ENCODE measurements at places on chromosomes 6 and 20.

DNA sequence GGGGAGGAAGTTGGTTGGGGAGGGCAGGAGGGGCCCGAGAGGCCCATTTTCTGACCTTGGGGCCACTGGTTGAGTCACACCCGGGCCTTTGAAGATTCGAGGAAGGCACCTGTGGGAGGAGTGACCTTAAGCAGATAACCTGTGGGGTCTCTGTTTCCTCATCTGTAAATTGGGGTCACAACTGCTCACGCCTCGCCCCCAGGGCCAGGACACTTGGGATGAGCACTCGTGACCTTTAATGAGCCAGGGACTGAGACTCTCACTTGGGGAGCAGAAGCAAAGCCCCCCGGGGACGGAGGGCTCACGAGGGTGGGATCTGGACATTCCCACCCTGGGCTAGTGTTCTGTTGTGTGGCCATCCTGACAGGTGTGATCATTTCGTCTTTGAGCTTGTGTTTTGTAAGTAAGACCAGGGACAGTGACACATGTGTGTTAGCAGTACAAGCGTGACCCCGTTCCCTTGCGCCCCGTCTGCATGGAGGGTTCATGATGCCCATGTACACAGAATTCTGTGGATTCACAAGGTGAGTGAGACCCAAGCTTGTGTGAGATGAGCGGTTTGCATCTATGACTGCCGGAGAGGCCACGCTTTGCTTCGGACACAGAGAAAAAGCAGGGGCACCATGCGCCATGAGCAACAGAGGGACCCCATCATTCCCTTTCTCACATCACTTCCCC lies 79.3 kb upstream of the PMEPA1 start:
- no peak for DNase-seq

GRCh38 chr6:112634376-112634775 lies 287.2 kb downstream of the RFPL4B start:
- DNase-seq: no peak

DNA sequence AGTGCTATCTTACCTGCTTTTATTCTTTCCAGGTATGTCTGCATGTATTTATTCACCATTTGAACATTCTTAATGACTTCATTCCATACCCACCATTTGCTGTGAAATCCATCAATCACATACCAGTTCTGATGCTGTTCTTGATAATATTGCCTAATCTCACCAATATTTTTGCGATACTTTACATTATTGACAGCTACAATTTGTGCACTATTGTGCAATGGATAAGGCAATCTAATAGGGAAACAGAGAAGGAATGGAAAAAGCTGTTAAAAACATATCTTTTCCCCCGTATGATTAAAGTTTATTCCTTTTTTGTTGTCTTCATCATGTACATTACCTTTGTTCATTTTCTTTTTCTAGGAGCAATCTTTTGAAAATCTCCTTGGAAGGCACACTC lies 23.3 kb upstream of the ZBTB24 start:
- no peak for DNase-seq

DNA sequence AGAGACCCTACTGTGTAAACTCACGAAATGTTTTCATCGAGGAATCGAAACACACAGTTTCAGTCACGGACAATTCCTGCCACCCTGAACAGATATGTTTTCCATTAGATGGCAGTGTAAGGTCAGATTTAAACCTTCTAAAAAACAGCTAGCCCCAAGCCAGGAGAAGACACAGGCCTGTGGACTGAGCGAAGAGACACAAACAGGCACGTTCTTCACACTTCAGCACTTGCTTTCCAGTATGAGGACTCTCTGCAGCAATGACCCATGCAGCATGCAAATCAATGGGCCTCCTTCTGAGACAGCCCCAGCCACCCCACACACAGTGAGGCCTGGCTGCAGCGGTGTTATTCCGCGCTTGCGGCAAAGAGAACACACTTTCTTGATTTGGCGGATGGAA lies 31.9 kb downstream of the HUS1B start:
- no peak for DNase-seq

DNA sequence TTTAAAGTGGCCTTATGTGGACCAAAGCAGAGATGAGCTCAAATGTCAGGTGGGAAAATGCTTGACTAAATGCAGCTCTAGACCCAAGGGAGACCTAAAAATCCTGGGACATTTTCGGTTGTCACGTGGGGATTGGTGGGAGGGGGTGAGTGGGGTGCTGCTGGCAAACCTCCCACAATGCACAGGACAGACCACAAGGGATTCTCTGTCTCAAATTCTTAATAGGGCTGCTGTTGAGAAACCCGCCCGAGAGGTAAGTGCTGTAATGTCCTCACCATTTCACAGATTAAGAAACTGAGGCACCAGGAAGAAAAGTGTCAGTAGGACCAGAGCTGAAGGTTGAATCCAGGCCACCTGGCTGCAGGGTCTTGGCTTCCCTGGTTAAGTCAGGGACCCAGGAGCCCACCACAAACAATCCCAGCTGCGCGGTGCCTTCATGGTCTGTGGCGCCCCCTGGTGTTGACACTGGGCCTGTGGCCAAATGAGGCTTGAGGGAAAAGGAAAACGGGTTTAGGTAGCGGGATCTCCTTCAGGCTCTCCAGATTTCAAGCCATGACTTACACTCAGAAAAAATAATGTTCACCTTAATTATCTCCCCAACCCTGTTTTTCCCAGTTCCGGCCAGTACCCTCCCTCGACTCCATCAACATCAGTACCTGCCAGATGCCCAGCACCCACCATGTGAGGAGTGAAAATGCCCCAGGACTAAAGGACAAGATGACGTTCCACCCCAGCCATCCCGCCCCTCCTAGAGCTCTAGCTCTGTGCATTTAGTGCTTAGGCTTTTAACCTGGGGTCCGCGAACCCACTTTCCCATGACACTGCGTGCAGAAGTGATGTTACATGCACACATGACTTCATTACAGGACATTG lies 7.2 kb downstream of the HLA-G start:
- peak; percentile 63 for DNase-seq

DNA sequence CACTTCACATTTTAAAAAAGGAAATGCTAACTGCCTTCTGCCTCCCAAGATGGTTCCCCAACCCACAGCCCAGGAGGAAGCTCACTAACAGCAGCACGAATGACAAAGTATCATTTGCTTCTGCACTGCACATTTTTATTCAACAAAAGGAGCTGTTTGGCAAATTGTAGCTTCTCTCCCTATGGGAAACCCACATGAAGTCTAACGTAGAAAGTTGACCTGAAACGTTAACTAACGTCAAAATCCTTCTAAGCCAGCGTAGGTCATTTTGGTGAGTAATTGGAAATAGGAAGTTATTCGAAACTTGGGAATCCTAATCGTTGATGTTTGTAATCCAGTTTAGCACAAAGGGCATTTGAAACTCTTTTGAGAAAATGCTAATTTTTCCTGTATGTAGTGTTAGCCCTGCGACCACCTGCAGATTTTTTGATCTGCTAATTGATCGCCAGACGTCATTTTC lies 2.9 kb downstream of the SALL4 start:
- no peak for DNase-seq

GRCh38 chr6:31822036-31822821 lies 5.3 kb upstream of the HSPA1B start:
- peak; percentile 74 for DNase-seq

GRCh38 chr6:2257363-2257762 lies 12.0 kb upstream of the GMDS start:
- no peak for DNase-seq

- no peak for DNase-seq
Observed at GRCh38 chr20:9574181-9574580, 59.8 kb downstream of the LAMP5 start.

- peak; percentile 82 for DNase-seq
Observed at GRCh38 chr6:159107451-159108260, 61.5 kb upstream of the FNDC1 start.

GRCh38 chr20:51446230-51446629 lies 96.3 kb downstream of the NFATC2 start:
- DNase-seq: no peak

GRCh38 chr6:68238097-68238601 lies 396.9 kb upstream of the ADGRB3 start:
- DNase-seq: no peak

GRCh38 chr6:38528196-38528965 lies 111.3 kb downstream of the BTBD9 start:
- no peak for DNase-seq

- no peak for DNase-seq
Observed at GRCh38 chr20:959996-960615, 42.0 kb downstream of the RSPO4 start.

DNA sequence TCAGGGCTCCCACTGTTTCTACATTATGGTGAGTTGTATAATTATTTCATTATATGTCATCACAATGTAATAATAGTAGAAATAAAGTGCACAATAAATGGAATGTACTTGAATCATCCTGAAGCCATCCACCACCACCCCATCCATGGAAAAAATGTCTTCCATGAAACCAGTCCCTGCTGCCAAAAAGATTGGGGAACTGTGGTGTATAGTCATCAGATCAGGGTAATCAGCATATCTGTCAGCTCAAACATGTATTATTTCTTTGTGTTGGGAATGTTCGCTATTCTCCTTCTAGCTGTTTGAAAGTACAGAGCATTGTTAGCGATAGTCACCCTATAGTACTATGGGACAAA lies 33.8 kb upstream of the SLC22A23 start:
- no peak for DNase-seq

DNA sequence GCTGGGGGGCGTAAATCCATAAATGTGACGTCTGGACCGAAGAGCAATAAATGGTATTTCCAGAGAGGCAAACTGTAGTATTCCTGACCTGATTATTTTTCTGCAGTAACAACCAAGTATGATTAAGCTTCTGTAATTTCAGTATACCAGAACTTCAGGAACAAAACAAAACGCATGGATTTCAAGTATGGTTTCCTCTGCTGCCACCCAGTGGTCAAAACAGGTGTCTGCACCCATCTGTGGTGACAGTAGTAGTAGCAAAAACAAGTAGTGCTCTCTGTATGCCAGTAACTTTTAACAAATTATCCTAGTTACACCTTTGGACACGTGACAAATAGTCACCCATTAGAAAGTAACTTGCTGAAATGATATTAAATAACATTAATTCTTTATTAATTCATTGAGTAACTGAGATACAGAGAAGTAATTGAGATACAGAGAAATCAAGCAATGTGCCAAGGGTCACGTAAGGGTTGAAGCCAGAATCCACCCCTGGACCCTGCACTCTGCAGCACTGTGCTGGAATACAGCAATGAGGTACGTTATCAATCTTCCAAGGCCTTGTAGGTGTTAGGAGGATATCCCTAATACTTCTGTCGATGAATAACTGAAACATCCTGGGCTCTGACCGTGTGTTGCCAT lies 7.9 kb downstream of the CALHM4 start:
- DNase-seq: peak; percentile 84

GRCh38 chr6:27772261-27773001 lies 139.8 kb downstream of the OR2B2 start:
- peak; percentile 93 for DNase-seq

DNA sequence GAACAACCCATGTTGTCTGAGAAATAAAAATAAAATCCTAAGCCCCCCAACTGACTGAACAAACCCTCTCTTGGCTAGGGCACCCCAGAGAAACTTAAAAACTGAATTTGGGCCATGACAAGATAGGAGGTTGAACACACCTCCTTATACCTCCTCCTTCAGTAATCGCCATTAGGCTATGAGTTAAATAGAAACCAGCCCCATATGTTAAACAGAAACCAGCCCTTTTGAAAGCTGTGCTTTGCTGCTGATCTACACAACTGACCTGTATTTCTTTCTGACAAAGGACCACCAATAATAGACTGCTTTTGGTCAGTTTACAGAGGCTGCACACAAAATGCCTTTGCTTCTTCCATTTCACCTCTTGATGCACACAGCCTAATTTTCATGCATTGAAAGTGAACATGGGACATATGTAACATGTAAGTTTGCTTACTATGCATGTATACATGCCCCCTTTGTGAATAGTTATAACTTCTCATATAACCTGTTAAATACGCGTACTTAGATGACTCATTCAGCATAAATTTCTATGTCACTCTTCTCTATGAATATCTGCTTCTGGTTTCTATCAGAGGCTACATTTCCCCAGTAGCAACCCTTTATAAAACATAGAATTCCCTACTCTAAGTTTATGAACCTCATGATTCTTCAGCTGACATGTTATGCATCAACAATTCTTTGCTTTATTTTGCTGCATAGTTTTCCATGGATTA lies 462.9 kb downstream of the COL12A1 start:
- no peak for DNase-seq

GRCh38 chr20:32294071-32294470 lies 16.6 kb downstream of the KIF3B start:
- no peak for DNase-seq

DNA sequence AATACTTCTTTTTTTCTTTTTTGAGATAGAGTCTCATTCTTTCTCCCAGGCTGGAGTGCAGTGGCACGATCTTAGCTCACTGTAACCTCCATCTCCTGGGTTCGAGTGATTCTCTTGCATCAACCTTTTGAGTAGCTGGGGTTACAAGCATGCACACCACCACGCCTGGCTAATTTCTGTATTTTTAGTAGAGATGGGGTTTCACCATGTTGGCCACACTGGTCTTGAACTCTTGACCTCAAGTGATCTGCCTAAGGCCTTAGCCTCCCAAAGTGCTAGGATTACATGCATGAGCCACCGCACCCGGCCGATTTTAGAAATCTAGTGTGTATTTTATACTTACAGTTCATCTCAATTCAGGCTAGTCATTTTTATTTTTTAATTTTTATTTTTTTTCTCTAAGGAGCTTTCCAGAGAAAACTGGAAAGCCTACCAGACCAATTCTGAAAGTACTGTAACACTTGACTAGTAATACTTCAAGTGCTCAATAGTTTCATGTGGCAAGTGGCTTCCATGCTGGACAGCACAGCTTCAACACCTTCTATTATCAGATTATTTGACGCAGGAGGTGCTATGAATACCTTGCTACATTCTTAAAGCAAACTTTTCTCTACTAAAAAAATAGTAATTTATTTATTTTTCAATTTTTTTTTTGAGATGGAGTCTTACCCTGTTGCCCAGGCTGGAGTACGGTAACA lies 25.0 kb downstream of the POLR1C start:
- no peak for DNase-seq

GRCh38 chr6:13373919-13374318 lies 45.6 kb upstream of the TBC1D7 start:
- no peak for DNase-seq

GRCh38 chr20:53330601-53331140 lies 263.0 kb downstream of the ZNF217 start:
- no peak for DNase-seq

GRCh38 chr6:152435816-152436215 lies 201.3 kb downstream of the SYNE1 start:
- DNase-seq: no peak

DNA sequence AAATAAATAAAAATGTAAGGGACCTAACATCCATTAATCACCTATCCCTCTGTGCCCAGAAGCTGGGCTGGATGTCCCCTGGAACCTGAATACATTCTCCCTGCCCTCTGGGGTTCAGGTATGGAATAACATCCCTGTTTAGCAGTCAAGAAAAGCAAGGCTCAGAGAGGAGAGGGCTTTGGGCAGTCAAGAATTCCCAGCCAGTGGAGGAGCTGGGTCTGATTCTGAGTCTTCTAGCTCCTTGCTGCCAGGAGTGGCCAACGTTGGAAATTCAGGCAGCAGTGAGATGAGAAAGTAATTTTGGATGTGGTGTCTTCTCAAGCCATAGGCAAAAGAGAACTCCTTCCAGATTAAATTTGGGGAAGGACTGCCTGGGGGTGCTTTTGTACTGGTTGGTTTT lies 42.6 kb upstream of the ZNFX1 start:
- no peak for DNase-seq
